ENCODE measurements at places on chromosomes 2 and 18. TPM values are rescaled to one million over a fixed set of nuclear protein-coding genes. Genes with fewer than 3 reads are reported as not detected.

SNTG2 gene
- 0.99 TPM for total RNA-seq

GRCh38 chr2:45898819-45899218 lies 247.3 kb downstream of the PRKCE start:
- DNase-seq: no peak
- no peak overlapping the region for H3K4me3 ChIP-seq
- H3K4me1 ChIP-seq: peaks cover 34% of the 10 kb centered on the region
- peak overlapping the region; percentile 44 for H3K27ac ChIP-seq

- no peaks in the 10 kb centered on the region for H3K36me3 ChIP-seq
- DNase-seq: peak; percentile 74
- no peaks in the 10 kb centered on the region for H3K27me3 ChIP-seq
- no peak overlapping the region for H3K4me3 ChIP-seq
These were observed 34.9 kb downstream of the FAM110C start for GRCh38 chr2:11248-11941.

ESPNL gene
- total RNA-seq: 0.56 TPM

All from suprapubic skin (tissue), 4 donors.